ENCODE measurements at places on chromosomes 12 and 14. TPM values are rescaled to one million over a fixed set of nuclear protein-coding genes. Genes with fewer than 3 reads are reported as not detected.

The CAPZA3 gene
- 0.36 TPM for total RNA-seq

The TBC1D30 gene
- total RNA-seq: 3.0 TPM

The TMEM119 gene
- 0.24 TPM for total RNA-seq

The ZNF385A gene
- total RNA-seq: 16.6 TPM

The SLC4A8 gene
- 11.8 TPM for total RNA-seq

The IKBIP gene
- total RNA-seq: 10.8 TPM

The NKX2-1 gene
- not detected for total RNA-seq

The PRMT5 gene
- 104 TPM for total RNA-seq

The POLE gene
- 121 TPM for total RNA-seq

The COX8C gene
- not detected for total RNA-seq

The NRXN3 gene
- 22.1 TPM for total RNA-seq

- no peak for DNase-seq
These were observed 30.1 kb upstream of the CERS5 start for GRCh38 chr12:50197297-50197727.

- DNase-seq: no peak
These were observed 10.5 kb downstream of the MMP14 start for GRCh38 chr14:22846811-22847307.

GRCh38 chr14:52878469-52878868 lies 72.4 kb downstream of the FERMT2 start:
- DNase-seq: no peak

DNA sequence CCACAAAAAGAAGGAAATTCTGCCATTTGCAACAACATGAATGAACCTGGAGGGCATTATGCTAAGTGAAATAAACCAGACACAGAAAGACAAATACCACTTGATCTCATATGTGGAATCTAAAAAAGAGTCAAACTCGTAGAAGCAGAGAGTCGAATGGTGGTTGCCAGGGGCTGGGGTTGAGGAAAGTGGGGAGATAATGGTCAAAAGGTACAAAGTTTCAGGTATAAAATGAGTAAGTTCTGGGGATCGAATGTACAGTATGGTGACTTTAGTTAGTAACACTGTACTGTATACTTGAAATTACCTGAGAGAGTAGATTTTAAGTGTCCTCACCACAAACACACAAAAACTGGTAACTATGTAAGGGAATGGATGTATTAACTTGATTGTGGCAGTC lies 129.4 kb downstream of the PPM1H start:
- DNase-seq: no peak

- DNase-seq: no peak
These were observed 4.9 kb downstream of the CD9 start for GRCh38 chr12:6205144-6205539.

GRCh38 chr14:99513946-99514551 lies 32.8 kb downstream of the CCNK start:
- DNase-seq: no peak

GRCh38 chr14:61277784-61278183 lies 3.4 kb downstream of the TMEM30B start:
- DNase-seq: no peak

GRCh38 chr14:101008196-101008595 lies 104.7 kb upstream of the RTL1 start:
- no peak for DNase-seq

DNA sequence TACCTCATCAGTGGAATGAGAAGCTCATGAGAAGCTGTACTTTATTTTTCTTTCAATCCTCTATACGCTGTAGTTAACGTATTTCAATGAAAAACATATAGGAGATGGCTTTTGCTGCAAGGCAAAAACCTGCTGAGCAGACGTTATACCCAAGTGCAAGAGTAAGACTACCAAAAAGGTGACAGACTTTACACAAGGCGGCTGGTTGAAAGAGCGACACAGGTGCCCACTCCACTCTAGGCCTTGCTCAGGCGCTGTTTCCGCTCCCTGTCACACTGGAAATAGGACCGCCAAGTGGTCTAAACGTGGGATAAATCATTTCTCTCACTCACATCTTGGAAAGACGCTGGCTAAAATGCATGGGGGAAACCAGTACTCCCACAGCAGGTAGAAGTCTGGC lies 54.5 kb downstream of the PPP2R5C start:
- no peak for DNase-seq

DNA sequence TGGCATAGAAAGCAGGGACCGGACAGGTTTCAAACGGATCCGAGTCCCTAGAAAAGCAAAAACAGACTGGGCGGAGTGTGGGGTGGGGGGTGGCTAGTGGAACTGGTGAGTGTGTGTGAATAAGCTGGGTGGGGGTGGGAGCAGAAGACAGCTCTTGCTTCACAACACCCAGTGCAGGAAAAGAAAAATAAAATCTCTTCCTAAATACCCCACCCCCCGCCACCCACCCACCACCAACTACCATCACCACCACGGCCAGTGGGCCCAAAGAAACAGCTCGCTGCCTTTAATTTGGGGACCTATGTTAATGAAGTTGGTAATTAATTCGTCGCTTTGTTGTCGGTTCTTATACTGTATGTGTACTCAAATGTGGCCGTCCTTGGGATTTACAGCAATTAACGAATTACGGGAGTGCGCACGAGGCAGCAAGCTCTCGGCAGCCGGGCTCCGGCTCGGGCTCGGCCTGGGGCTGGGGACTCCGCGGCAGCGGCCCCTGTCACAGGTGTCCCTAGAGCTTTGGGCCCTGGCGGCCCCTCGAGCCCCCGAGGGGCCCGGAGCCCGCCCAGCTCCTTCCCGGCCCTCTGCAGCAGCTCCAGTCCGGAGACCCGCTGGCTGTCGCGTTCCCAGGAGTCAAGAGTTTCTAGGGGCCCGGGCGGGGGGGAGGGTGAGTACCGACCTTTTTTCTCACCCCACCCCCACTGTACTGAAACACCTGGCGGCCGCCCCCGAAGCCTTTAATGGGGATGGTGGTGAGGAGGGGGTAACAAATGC lies 1.5 kb upstream of the OTX2 start:
- DNase-seq: no peak

DNA sequence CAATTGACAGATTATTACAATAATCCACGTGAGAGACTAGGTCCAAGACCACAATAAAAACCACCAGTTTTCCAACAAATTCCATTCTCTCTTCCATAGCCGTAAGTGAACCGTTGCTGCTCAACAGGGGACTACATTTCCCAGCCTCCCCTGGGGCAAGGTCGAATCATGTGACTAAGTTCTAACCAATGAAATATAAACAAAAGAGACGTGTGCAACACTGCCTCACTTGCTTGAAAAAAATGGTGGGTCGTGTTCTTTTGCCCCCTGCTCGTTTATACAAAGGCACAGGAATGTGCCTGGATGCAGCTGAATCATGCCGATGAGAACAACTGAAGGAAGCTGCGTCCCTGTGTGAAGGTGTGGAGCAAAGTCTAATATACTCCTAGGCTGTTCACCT lies 51.1 kb downstream of the HSPB8 start:
- DNase-seq: peak; percentile 36

- DNase-seq: no peak
These were observed 113.1 kb downstream of the ITPR2 start for GRCh38 chr12:26719852-26720251.

DNA sequence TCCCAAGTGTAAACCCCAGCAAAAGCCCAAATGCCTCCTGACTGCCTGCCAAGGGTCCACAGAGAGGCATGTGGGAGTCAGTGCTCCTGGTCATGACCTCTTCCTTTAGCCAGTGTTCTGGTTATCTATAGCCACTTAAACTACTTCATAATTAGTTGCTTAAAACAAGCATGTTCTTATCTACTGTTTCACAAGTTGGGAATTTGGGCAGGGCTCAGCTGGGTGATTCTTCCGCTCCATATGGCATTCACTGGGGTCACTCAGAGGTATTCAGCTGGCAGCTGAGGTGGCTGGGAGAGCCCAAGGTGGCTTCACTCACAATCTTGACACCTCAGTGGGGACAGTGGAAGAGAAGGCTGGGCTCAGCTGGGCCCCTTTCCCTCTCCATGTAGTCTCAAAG lies 184.0 kb upstream of the RGS6 start:
- no peak for DNase-seq

DNA sequence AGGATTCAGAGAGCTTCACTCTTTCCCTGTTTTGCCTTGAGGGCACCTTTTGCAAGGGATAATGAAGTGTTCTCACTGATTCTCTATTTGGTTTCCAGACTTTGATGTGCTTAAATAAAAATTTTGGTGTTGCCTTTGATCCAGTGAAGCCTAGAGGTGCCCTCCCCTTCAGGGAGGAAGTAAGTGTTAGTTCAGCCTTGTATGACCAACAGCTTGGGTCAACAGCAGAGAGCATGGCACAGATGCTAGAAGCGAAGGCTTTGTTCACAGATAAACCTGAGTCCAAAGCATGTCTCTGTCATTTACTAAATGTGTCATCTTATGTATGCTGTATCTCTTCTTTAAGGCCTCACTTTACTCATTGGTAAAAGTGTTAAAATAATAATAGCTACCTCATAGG lies 52.8 kb upstream of the STXBP6 start:
- no peak for DNase-seq

DNA sequence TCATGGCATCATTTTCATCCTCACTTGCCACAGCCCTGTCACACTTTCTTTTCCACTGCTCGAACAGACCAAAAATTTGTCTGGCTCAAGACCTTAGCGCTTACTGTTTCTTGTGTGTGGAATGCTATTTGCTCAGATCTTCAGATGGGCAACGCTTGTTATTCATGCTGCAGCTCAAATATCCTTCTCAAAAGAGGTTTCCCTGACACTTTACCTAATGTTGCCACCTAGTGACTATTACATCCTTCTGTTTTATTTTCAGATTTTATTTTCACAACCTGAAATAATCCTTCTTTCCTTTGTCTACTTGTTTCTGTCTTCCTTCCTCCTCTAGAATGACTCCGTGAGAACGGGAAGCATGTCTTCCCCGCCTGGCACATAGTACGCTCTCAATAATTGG lies 5.6 kb downstream of the FBXO33 start:
- no peak for DNase-seq

DNA sequence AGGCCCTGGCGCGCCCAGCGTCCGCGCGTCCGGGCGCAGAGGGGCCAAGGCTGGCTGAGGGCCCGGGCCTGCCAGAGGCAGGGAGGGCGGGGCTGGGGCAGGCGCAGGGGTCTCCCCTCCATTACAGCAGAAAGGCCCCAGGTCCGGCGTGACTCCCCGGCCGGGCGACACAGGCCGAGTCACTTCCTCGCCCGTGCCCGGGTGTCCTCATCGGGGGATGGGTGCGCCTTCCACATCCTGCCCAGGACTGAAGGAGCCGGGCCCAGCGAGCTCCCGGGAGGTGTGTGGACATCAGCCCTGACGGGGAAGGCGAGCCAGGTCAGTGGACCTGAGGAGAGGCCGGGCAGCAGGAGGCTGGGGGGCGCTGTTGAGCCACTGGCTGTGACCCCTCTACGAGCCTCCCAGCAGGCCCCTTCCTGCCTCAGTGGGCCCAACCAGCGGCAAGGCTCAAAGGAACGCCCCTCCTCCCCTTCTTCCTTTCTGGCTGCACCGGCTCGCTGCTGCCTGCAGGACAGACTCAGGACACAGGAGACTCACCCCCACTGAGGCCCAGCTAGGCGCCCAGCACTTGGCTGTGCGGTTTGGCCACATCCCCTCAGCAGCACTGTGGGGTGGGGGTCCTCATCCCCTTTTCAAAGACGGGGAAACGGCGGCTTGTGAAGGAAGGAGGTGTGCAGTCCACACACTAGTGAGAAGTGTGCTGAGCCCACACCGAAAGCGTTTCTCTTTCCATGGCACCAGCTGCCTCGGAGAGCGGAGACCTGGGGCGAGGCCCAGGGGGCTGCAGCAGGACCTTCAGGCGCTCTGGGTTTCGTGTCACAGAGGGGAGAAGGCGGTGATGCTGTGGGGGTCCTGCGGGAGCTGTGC lies 606 bp downstream of the TNFAIP2 start:
- no peak for DNase-seq

DNA sequence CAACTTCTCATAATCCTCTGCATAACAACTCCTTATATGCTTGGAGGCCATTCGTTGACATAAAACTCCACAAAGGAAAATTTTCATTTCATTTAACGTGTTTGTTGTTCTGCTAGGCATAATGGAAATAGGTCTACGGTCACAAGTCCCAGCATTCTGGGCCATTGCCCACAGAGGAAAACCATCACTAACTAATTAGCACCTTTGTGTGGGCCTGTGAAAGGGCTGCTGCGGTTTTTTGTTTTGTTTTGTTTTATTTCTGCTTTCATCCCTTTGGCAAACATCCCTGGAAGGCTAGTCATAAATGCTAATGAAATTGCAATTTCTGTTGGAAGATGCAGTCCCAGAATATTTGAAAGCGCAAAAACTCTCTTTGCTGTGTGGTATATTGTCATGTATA lies 180.3 kb downstream of the RMST start:
- DNase-seq: no peak

GRCh38 chr14:97215263-97215969 lies 418.2 kb downstream of the VRK1 start:
- DNase-seq: no peak

GRCh38 chr14:105069871-105070759 lies 4.9 kb upstream of the GPR132 start:
- DNase-seq: no peak
